ENCODE measurements at places on chromosomes 2 and 18.

DNA sequence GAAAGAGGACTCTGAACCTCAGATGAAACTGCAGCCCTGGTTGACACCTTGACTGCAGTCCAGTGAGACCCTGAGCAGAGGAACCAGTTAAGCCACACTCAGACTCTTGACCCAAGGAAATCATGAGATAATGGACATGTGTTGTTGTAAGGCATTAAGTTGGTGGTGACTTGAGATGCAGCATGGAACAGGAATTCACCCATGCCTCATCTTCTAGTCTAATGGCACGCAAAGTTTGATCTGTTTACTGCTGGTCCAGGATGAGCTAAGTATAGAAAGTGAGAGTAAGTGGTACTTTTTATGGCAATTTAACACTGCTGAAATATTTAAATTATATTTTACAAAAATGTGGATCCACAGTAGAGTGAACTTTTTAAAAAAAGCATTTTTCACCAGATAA is 51.3 kb upstream of the LTBP1 start:
- no peak for DNase-seq

- DNase-seq: peak; percentile 82
Observed at GRCh38 chr2:148990968-148991367, 47.5 kb upstream of the LYPD6B start.

DNA sequence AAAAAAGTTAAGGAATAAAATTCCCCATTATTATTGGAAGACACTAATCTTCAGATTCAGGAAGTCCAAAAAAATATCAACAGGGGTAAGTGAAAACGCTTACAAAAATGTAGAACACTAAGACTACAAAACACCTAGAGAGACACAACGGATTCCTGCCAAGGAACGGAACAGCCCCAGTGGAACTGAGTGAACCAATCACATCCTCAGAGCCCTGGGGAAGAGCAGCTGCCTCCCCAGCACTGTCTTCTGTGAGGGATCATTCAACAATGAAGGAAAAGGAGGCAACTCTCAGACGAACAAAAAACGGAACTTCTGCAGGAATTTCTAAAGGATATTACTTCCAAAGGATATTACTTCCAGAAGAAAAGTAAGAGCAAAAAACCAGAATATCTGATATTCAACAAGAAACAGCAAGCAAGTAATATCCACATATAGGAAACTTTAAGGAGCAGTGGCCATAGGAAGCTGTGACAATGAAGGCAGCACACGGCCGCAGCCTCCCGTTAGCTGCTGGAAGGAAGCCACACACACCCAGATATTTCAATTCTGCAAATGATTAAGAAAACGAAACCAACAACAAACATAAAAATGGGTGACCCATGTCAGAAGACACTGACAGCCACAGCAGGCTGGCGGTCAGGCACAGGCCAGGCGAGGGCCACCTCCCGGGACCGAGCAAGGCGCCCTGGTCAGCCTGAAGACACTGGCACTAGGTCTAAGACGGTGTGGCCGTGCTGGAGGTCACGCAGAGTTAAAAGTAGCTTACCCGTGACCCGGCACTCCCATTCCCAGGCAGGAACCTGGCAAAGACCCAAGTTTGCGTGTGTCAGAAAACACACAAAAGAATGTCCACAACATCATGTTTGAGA is 81.8 kb downstream of the HDAC4 start:
- DNase-seq: peak; percentile 36

GRCh38 chr2:120959426-120959825 is 223.8 kb downstream of the GLI2 start:
- no peak for DNase-seq

GRCh38 chr2:234415706-234416105 is 81.2 kb downstream of the ARL4C start:
- no peak for DNase-seq

- no peak for DNase-seq
Observed at GRCh38 chr18:25985707-25986394, 104.6 kb downstream of the SS18 start.

GRCh38 chr2:217922101-217923006 is 80.4 kb downstream of the TNS1 start:
- DNase-seq: no peak

DNA sequence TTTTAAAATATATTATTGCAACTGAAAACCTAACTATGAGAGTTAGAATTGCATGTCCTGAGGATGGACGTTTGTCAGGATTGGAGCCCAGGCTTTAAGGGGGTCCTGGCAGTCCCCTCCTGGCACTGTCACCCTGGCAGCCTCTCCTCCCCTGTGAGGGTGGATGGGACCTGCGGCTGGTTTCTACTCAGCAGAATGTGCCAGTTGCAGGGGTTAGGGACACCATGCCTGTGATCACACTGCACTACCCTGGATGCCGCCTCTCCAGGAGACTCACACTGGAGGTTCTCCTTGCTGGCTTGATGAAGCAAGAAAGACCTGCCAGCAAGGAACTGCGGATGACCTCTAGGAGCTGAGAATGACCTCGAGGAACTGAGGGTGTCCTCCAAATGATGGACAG is 356.7 kb upstream of the MYT1L start:
- DNase-seq: no peak

DNA sequence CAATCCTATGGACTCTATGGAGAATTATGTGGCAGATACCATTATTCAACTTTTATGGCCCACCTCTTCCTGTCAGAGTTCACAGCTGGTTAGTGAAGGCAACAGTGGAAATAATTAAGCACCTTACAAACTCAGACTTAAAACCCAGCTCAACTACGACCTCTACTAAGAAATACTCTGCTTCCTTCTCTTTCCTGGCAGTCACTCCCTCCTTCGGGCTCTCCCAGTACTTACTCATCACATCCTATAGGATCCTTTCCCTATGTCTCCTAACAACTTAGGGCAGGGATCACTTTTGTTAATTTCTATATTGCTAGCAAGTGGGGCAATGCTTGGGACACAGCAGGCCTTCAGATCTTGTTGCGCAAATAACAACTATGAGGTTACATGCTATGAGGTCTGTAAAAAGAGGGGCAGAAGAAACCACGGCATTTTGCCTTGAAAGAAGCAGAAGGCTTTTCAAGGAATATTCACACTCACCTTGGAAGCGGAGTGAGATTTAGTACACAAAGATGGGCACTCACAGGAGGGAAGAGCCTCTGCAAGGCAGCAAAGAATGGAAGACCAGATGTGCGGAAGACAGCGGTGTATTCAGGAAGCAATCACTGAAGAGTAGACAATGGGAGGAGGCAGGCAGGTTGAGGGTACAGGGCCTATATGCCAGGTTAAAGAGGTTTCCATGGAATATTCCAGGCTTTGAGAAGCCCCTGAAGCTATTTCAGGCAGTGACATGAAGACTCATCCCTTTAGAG is 2.1 kb downstream of the STK39 start:
- DNase-seq: peak; percentile 76

DNA sequence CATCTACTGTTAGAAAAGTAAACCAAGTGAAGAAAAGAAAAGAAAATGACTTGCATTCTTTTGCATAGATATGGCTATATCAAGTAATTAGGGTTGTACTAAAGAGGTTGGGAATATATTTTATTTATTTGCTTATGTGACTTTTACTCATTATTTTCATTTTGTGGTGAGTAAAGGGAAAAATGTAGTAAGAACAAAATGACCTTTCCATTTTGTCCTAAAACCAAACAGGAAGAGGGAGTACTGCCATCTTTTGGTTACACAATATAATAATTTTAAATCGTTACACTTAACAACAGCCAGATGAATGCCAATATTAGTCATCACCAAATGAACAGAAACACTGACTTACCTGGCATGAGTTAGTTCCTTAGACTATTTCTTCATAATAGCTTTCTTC is 47.3 kb upstream of the NDUFV2 start:
- peak; percentile 63 for DNase-seq

DNA sequence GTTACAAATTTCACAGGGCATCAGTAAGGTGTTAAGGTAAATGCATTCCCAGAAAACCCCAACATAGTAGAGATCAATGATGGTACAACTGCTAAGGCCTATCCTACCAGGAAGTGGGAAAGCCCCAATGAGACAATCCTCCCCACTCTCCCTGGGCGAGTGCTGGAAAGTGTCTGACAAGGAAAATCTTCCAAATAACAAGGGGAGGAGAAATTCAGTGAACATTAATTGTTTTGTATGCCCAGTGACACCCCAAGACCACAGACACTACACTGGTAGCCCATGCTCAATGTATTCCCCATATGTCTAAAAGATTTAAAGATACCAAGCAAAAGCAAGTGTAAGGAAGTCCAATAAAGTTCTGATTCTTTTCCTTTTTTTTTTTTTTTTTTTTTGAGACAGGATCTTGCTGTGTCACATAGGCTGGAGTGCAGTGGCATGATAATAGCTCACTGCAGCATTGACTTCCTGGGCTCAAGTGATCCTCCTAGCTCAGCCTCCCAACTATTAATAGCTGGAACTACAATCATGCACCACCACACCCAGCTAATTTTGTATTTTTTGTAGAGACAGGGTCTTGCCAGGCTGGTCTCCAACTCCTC is 24.7 kb downstream of the B4GALT6 start:
- peak; percentile 54 for DNase-seq

- peak; percentile 63 for DNase-seq
Observed at GRCh38 chr2:174697255-174697654, 67.0 kb downstream of the CHRNA1 start.

- DNase-seq: no peak
Observed at GRCh38 chr2:105373895-105374401, 24.9 kb downstream of the FHL2 start.

DNA sequence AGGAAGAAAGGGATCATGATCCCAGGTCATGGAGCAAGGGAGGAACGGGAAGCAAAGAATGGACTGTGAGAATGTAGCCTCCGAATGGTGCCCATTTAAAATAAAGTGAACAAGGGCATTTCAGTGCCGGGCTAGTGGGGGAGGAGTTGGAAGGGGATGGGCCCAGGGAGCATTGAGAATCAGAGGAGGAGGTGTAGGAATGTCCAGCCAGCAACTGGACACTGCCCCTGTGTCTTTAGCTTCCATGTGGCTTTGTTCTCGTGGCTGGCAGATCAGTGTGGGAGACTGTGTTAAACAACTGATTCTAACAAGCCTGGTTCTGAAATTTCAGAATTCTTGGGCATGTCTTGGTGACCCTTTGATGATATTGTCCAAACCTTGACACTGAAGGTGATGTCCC is 1.4 kb upstream of the RNF103 start:
- DNase-seq: no peak

- DNase-seq: no peak
Observed at GRCh38 chr18:67730886-67731285, 214.4 kb upstream of the DSEL start.

DNA sequence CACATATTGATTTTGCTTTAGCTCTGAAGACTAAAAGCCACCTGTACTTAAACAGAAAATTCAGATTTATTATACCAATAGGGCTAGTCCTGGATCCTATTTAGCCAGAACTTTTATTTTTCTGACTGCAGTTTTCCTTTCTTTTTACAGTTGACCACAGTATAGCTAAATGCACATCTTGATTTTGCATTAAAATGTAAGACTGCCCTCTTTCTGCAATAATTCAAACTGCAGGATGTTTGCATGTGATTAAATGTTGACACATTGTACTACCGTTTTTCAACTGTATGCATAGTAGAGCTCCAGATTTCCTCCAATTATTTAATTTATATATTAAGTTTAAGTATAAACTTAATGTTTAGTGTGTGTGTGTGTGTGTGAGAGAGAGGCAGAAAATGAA is 1262.9 kb downstream of the SUCLG1 start:
- peak; percentile 8 for DNase-seq

GRCh38 chr18:58196164-58196563 is 152.1 kb downstream of the NEDD4L start:
- DNase-seq: no peak

- no peak for DNase-seq
Observed at GRCh38 chr2:237765875-237766274, 32.7 kb upstream of the RBM44 start.

- peak; percentile 88 for DNase-seq
Observed at GRCh38 chr2:145563741-145564615, 1044.1 kb upstream of the ZEB2 start.

DNA sequence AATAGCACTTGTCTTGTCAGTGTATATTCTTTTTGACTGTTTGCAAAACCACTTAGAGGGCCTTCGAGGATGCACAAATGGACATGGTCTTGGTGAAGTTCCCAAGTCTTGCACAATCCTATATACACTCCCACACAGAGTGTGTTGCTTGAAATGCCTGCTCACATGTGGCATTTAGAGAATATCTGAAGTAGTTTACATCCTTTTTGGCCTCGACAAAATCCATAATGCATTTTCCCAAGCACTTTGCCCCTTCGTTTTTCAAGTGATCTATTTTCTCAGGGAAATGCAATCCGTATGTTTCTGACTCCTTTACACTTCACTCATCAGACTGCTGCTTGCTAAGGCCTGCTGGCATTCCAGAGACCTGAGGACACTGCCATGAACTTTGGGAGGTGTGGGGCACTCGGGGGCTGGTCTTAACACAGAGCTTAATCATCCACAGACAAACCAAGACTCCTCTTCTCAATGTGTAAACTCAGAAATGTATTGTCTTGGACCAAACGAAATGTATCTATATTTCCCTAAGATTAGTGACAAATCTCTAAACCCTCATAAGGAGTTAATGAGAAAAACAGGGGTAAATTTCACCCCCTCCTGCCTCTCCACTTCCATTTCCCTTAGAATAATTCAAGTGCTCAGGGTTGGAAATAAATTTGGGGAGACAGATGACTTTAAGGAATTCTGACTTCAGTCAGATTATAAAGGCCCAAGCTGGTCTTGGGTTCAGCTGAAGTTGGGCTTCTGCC is 219.3 kb upstream of the APCDD1 start:
- DNase-seq: no peak

GRCh38 chr2:100180503-100180902 is 38.1 kb upstream of the AFF3 start:
- DNase-seq: no peak

GRCh38 chr18:5476961-5477800 is 66.6 kb downstream of the EPB41L3 start:
- peak; percentile 99 for DNase-seq

DNA sequence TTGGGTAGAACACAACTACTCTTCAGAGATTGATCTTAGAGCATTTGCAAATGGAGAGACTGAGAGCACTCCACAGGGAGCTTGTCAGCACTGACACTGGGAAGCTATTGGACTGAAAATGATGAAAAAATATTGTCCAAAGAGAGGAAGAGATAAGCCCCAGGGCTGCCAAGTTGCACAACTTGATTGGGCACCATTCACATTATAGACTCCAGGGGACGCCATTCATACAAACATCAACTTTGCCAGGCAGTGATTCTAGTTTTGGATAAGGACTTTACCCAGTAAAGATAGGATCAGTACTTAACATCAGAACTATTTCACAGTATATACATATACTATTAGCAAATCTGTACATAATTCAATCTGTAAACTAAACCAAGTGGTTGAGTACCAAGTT is 79.6 kb upstream of the MYCN start:
- DNase-seq: no peak
